ENCODE measurements at places on chromosomes 4 and X. TPM values are rescaled to one million over a fixed set of nuclear protein-coding genes. Genes with fewer than 3 reads are reported as not detected.

DNA sequence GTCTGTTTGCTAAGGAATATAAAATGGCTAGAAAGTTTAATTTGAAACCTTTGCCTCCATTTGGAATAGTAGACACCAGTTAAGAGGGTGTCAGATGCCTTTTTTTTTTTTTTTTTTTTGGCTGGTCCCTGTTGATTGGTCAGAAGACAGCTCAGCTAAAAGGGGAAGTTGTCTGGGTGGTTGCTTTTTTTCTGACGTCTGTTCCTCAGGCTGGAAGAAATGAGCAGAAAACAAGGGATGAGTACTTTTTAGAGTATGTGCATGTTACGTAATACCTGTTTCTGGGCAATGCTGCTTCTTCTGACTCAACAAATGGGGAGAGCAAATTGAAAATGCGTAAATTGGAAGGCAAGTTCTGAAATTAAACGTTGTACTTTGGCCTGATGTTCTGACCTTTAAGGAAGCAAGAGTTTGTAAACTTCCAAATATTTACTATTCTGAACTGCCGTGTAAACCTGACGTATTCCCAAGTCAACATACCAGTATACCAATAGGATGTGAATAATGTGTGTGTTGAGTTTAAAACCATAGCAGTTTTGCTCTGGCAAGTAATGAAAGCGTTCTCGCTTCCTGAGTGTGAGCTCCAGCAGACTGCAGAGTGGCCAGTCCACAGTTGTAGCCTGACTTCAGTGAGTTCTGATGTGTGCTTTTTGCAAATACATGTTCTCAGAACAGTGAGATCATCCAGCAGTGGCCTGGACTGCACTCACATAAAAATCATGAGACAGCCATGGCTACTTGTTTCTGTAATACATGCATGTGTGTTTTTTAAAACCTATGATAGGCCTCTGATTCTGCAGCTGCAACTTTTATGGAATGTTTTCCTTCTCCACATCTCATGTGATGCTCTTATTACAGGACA is 1.7 kb downstream of the SAT1 start:
- H3K4me1 ChIP-seq, result peaks cover 4% of the 10 kb centered on the region
- no peak for DNase-seq
- peak overlapping the region; percentile 93 for H3K27ac ChIP-seq
- H3K4me3 ChIP-seq, result peak overlapping the region; percentile 64
- H3K27me3 ChIP-seq, result no peaks in the 10 kb centered on the region
- H3K36me3 ChIP-seq, result no peaks in the 10 kb centered on the region

- no peak overlapping the region for H3K4me3 ChIP-seq
- no peaks in the 10 kb centered on the region for H3K36me3 ChIP-seq
- no peak for DNase-seq
- no peaks in the 10 kb centered on the region for H3K27me3 ChIP-seq
- no peaks in the 10 kb centered on the region for H3K4me1 ChIP-seq
- H3K27ac ChIP-seq, result no peak overlapping the region
Measured at GRCh38 chrX:137847376-137847775, 281.4 kb downstream of the ZIC3 start.

- DNase-seq, result no peak
- H3K4me3 ChIP-seq, result no peak overlapping the region
- peaks cover 5% of the 10 kb centered on the region for H3K4me1 ChIP-seq
- H3K36me3 ChIP-seq, result no peaks in the 10 kb centered on the region
- no peak overlapping the region for H3K27ac ChIP-seq
Measured at GRCh38 chr4:165761963-165762362, 111.1 kb upstream of the TLL1 start.

DNA sequence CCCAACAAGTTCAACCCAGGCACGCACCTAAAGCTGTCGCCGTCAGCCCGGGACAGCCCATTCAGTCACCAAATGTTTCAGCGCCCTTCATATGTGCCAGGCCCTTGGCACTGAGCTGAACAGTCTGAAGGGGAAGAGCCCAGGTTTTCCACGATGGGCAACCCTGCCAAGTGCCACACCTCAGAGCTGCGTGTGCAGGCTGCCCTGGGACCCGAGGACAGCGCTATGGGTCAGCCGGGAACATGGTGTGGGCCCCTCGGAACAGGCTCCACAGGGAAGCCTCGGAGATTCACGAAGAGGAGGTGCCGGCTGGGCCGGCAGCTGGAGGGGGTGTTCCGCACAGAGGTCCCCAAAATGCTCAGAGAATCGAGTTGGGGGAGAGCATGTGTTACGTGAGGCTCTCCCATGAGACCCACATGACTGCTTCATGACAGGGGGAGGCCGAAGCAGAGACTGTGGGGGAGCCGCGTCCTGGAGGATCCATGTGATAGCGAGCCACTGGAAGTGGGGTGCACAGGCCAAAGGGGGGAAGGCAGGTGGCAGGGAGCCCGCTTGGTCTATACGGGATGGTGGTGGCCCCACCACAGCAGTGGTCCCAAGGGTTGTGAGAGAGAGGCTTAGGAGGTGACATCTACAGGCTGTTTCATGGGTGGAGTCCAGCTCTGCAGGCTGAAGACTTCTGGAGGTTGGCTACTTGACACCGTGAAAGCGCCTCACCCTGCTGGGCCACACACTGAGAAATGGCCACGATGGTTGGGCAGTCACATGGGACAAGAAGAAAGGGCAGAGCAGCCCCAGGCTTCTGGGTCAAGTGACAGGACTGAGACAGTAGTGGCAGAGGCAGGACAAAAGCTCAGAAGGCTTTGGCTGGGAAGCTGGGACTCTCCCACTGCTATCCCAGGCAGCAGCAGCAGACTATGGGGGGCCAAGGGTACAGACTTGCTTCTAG is 14.2 kb downstream of the BCAP31 start:
- H3K27ac ChIP-seq, result no peak overlapping the region
- peaks cover 13% of the 10 kb centered on the region for H3K4me1 ChIP-seq
- no peak overlapping the region for H3K4me3 ChIP-seq
- DNase-seq, result no peak
- H3K27me3 ChIP-seq, result no peaks in the 10 kb centered on the region

DNA sequence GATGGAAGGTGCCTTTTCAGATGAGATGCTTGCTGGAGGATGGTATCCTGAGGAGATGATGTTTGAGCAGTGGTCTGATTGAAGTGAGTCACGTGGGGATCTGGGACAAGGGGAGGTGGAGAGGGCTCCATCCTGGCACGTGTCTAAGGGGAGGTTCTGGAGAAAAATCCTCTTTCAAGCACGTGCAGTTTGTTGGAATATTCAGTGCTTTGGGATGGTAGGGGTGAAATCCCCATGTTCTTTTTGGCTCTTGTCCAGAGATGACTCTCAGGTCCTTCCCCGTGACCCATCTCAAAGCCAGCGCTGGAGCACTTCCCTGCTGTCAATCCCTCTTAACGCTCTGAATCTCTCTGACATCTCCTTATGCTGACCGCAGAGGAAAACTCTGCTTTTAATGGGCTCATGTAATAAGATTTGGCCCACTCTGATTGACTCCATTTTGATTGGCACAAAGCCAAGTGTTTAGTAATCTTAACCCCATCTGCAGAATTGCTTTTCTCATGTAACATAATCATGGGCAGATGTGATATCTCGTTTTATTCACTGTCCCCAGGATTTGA is 10.8 kb upstream of the KLKB1 start:
- H3K27me3 ChIP-seq, result no peaks in the 10 kb centered on the region
- no peak overlapping the region for H3K27ac ChIP-seq
- DNase-seq, result no peak

SLC49A3 gene
- 8.9 TPM for total RNA-seq

DNA sequence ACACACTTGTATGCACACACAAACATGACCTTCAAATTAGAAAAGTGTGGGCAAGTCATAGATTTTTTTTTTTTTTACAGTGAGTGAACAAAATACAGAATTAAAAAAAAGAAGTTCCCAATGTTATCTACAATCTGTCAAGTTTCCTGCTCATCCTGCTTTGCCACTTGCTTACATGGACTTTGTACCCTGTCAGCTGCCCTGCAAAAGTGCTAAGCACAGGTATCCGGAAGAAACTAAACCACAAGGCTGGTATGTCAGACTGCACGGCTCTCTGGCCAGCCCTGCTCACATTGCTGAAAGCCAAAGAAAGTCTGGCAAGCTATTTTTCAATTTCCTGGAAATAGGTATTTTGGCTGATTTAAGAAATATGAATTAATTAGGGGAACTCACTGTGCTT is 38.9 kb upstream of the BCLAF3 start:
- no peak overlapping the region for H3K4me3 ChIP-seq
- H3K27me3 ChIP-seq, result no peaks in the 10 kb centered on the region
- DNase-seq, result no peak
- no peak overlapping the region for H3K27ac ChIP-seq

NPY5R gene
- total RNA-seq, result 1.4 TPM

GRCh38 chr4:42391355-42391664 is 6.0 kb upstream of the SHISA3 start:
- no peak overlapping the region for H3K4me3 ChIP-seq
- DNase-seq, result no peak
- H3K27me3 ChIP-seq, result peaks cover 6% of the 10 kb centered on the region
- no peak overlapping the region for H3K27ac ChIP-seq
- H3K4me1 ChIP-seq, result peaks cover under 1% of the 10 kb centered on the region

DNA sequence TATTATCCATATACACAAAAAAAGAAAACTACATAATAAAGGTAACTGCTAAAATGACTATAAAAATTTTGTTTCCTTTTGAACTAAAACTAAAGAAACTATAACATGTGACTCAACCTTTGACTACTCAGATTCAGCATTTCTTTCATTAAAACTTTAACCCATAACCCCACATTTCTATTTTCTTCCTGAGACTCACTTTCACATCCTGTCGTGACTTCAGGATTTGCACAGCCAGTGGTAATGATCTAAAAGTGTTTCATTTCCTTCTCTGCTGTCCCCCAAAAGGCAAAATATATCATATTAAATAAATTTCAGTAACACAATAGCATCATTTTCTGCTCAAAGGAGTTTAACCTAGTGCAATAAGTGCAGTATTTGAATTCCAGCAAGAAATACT is 1022.4 kb upstream of the DIAPH2 start:
- no peak overlapping the region for H3K4me3 ChIP-seq
- H3K4me1 ChIP-seq, result no peaks in the 10 kb centered on the region
- no peak overlapping the region for H3K27ac ChIP-seq
- no peak for DNase-seq

DNA sequence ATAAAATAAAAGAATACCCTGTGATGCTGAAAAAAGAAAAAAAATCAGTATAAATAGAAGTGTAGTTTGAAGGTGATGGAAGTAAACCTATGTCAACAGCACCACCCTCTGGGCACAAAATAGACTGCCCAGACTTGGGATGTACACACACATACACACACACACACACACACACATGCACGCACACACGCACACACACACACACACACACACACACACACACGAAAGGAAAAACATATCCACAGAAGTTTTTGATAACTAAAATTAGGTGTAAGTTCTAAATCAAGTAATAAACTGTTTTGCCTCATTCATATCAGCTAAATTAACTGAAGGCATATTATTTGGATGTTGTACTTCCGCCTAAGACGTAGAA is 40.5 kb downstream of the ANXA5 start:
- no peak overlapping the region for H3K27ac ChIP-seq
- H3K4me1 ChIP-seq, result no peaks in the 10 kb centered on the region
- no peaks in the 10 kb centered on the region for H3K36me3 ChIP-seq
- no peak overlapping the region for H3K4me3 ChIP-seq
- DNase-seq, result no peak
- H3K27me3 ChIP-seq, result no peaks in the 10 kb centered on the region

LIMCH1 gene
- 32.6 TPM for total RNA-seq

ANTXR2 gene
- 10.1 TPM for total RNA-seq

- peaks cover 5% of the 10 kb centered on the region for H3K4me1 ChIP-seq
- H3K36me3 ChIP-seq, result no peaks in the 10 kb centered on the region
- no peak overlapping the region for H3K27ac ChIP-seq
- no peak for DNase-seq
Measured at GRCh38 chr4:53619431-53619830, 28.1 kb upstream of the LNX1 start.

DNA sequence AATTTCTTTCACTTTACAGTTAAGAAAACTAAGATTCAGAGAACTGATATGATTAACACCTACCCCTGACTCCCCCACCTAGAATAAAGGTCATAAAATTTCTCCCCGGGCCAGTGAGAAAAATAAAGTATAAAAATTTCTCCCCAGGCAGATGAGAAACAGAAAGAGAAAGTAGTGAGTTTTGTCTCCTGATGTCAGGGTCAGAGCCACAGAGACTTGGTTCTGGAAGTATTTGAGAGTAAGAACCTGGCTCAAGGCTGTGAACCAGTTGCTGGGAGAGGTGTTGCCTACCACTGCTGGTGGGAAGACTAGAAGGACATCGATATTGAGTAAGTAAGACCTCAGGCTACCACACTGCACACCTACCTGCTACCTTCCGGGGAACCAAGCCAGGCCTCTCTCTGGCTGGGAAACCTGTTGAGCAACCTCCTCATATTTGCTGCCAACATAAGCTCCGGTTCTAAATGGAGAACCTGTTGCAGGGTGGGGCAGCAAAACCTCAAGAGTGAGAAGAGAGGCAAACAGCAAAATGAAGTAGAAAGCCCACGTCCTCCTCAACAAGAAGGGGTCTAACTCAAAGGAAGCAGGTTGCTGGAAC is 104.2 kb upstream of the PUDP start:
- H3K4me3 ChIP-seq, result no peak overlapping the region
- H3K27ac ChIP-seq, result no peak overlapping the region
- DNase-seq, result no peak
- no peaks in the 10 kb centered on the region for H3K4me1 ChIP-seq

MAGEA9B gene
- total RNA-seq, result not detected

GABRG1 gene
- total RNA-seq, result not detected

DNA sequence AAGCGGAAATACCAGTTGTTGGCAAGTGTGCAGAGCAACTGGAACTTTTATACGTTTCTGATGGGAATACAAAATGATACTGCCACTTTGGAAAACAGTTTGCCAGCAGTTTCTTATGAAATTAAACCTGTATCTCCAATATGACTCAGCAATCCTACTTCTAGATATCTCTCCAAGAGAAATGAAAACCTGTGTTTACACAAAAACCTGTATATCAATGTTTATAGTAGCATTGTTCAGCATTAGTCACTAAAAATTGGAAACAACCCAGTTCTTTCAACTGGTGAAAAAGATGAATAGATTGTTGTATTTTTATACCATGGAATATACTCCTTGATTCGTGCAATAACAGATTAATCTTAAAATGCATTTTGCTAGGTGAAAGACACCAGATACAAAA is 26.8 kb downstream of the ATP7A start:
- peaks cover 4% of the 10 kb centered on the region for H3K4me1 ChIP-seq
- no peak for DNase-seq
- H3K36me3 ChIP-seq, result no peaks in the 10 kb centered on the region

SLC7A11 gene
- 0.48 TPM for total RNA-seq

DNA sequence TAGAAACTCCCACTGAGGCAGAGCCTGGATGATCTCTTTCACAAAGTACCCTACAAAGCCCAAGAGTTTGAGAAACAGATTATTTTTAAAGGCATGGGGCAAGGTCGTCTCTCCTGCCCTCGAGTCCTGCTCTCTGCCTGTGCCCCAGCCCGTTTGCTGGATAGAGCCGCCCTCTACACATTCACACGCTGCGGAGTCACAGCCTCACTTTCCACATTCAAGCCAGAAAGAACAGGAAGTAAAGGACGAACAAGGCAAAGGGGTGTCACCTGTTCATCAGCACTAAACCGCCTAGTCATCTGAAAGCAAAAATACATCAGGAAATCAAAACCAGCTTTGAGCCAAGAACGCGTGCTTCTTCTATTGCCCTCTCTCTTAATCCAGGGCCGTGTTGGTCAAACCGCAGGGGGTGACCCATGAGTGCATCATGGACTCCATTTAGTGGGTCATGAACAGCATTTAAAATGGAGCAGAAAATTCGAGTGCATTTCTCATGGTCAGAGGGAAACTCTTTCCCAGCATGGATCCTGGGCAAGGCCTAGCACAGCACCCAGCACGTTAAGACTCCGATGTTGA is 83.4 kb downstream of the PHKA2 start:
- H3K4me3 ChIP-seq, result no peak overlapping the region
- no peaks in the 10 kb centered on the region for H3K27me3 ChIP-seq
- no peak for DNase-seq
- H3K4me1 ChIP-seq, result peaks cover 8% of the 10 kb centered on the region

Measured in suprapubic skin (tissue), 4 donors.